Keratinocyte (primary cell): ENCODE measurements at places on chromosomes 5 and 9.

- no peaks in the 10 kb centered on the region for H3K36me3 ChIP-seq
- no peaks in the 10 kb centered on the region for H3K27me3 ChIP-seq
- H3K4me1 ChIP-seq, result no peaks in the 10 kb centered on the region
Observed at GRCh38 chr9:69806627-69807026, 14.0 kb upstream of the CFAP95 start.

DNA sequence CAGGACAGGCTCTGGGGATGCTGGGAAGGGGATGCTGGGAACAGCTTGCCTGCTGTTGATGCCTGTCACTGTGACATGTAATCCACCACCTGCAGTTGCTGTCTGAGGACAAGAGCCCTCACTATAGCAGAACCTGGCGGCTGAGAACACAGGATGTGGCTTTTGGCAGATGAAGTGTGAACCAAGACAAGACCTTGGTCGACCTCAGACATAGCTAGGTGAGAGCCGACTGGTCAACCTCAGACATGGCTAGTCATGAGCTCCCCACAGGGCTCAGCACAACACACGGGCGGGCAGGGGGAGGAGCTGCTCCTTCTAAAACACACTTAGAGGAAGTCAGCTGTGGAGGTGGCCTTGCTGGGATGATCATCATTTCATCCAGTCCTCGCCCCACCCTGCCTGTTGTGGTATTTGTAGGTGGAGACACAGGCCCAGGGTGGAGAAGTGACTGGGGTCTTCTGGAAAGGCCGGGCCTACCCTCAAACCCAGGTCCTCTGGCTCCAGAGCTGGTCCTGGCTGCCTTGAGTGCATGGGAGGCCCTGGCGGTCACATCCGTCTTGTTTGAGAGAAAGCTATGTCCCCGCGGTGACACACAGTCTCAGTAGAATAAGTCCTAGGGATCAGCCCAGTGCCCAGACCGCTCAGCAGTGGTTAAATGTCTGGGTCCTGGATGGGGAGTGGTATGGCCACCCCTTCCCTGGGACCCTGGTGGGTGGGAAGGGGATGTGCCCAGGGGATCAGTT is 6.1 kb downstream of the SUSD3 start:
- no peak overlapping the region for H3K4me3 ChIP-seq
- H3K4me1 ChIP-seq, result no peaks in the 10 kb centered on the region
- peaks cover 25% of the 10 kb centered on the region for H3K27me3 ChIP-seq
- H3K27ac ChIP-seq, result no peak overlapping the region

DNA sequence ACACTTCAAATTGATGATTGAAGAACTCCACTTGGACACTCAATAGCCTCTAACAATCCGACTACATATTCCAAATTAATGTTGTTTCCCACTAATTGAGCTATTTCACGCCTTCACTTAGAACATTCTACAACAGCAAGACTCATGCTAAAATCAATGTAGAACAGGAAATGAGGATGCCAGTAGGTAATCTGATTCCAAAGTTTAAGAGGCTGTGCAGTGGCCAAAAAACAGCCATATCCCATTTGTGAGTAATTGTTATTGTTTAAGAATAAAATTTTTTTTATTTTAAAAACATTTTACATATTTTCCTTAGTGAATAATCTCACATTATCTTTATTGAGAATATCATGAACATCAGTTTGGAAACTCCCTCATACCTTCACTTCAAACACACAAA is 35.7 kb upstream of the GHR start:
- H3K4me1 ChIP-seq, result no peaks in the 10 kb centered on the region
- no peak overlapping the region for H3K27ac ChIP-seq
- no peak overlapping the region for H3K4me3 ChIP-seq
- H3K36me3 ChIP-seq, result no peaks in the 10 kb centered on the region
- H3K27me3 ChIP-seq, result no peaks in the 10 kb centered on the region

DNA sequence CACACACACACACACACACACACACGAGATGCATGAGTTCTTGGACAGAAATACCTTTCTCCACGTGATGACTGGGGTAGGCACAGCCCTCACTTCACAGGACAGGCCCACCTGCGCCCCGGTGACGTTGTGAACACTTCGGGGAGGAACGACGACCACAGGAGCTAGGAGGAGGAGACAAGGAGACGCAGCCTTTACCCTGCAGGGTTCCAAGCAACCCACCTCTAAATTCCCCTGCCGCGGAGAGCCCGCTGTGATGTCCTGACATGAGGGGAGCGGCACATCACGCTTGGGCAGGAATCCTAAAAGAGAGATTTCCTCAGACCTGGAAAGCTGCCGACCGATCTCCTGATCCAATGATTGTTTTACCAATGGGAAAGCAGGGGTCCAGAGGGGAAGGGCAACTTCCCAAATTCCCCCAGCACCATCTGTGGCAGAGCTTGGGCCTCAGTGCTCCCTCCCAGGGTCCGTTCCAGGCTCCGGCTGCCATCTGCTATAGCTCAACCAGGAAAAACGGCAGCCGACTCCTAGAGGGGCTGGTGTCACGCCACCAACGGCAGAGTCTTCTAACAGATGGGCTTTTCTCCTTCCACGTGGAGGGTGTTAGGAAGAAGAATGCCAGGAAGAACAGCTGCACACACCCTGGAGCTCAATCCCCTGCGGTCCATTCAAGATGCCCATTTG is 10.1 kb downstream of the IGFBPL1 start:
- H3K27ac ChIP-seq, result no peak overlapping the region
- no peak overlapping the region for H3K4me3 ChIP-seq
- H3K27me3 ChIP-seq, result peaks cover 54% of the 10 kb centered on the region
- no peak for DNase-seq

- H3K4me3 ChIP-seq, result no peak overlapping the region
- peaks cover 20% of the 10 kb centered on the region for H3K27me3 ChIP-seq
- H3K4me1 ChIP-seq, result no peaks in the 10 kb centered on the region
- no peak overlapping the region for H3K27ac ChIP-seq
- no peaks in the 10 kb centered on the region for H3K36me3 ChIP-seq
Observed at GRCh38 chr9:38309324-38310195, 82.9 kb upstream of the ALDH1B1 start.
